ENCODE measurements at places on chromosomes 6 and 20.

GRCh38 chr6:2853769-2854395 lies 12.2 kb upstream of the SERPINB1 start:
- peak; percentile 77 for DNase-seq

DNA sequence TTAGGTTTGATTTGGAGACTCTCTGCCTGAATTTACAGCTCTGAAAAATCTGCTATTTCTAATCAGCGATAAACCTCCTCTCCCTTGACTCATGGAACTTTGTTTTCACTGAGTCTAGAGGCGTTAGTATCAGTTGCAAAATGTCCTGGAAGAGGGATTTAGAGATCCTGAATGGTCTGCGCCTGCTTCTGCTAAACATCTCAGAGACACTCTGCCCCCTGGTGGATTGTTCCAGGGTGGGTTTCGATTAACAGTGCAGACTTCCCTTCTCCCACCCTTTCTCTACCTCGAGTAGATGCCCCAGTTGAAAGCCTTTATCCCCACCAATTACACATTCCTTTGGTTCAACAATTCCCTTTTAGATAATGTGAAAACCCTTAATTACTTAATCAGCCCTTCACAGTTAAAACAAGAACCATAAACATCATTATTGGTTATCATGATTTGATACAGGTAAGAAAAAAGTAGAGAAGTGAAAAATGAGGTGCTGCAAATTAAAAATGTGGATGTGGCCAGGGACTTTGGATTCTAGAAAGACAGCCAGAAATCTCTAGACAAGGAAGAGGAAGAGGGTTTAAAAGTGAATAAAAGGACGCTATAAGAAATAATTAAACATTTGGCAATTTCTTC lies 5.5 kb downstream of the HTR1B start:
- peak; percentile 51 for DNase-seq

DNA sequence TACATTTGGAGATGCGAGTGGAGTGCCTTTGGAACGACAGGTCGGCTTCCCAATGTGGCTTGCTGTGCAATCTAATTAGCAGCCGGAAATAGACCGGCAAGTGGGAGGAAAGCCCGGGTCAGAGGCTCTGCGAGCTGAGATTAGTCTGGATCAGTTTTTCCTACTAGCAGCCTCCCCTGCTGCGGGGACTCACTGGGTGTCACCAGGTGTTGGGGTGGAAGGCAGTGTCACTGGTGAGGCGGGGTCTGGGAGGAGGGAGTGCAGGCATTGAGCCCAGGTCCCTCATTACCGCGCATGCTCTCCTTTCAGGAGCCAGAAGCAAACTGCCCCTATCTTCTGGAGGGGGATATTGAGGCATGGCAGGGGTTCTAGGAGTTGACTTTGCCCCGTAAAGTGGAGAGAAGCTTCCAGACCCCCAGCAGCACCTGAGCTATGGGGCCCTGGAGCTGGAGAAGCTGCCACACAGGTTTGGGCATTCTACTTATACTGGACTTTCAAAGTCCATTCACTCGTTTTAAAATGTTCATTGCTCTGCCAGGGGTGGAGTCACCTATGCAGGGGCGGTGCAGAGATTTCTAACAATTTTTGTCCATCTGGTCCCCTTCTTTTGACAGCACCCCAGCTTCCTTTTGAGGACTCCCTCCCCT lies 11.0 kb downstream of the SULF2 start:
- no peak for DNase-seq

DNA sequence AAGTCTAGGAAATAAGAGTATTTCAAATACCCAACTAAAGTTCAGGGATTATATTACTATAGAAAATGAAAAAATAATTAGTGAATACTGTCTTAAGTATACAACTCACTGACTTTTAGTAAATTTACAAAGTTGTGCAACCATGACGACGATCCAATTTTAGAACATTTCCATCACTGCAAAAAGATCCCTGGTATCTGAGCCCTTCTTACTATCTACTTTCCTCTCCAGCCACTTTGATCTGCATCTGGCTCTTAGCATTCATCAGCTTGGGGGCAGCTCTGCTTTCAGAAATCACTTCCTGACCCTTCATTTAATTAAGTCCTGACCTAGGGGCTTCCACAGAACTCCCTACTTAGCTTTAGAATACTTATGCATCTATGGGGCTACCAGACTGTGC lies 38.2 kb upstream of the RBL1 start:
- no peak for DNase-seq

- no peak for DNase-seq
Observed at GRCh38 chr6:46377209-46377608, 114.0 kb downstream of the RCAN2 start.

DNA sequence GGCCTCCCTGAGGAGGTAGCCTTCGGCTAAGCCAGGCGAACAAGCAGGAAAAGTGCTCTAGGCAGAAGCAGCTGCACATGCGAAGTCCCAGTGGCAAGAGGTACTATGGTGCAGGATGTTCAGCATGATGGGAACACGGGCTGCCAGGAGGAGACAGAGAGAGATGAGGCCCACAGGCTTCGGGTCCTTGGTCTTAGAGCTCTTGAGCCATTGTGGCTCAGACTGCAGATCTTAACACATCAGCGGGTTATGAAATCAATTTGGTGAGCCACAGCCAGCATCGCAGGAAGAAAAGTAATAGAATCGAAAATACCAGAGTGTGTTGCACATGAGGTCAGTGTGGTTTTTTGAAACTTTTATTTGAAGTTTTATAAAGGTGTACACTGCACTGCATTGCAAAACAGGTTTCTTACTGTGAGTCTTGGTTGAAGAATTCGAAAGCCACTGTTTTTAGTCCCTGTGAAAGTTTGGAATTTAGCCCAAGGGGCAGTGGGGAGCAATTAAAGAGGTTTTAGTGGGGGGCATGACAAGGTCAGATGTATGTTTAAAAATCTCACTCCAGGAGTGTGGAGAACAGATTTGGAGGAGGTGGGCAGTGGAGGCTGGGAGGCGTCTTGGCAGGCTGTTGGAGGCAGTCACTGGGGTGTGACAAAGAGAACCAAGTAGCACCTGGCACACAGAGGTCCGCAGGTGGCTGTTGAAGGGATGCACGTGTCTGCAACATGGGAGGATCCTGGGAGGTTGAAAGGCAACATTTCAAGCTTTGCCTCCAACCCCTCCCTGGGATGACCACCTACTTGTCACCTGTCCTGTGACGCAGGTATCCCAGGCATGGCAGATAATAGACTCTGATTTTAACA lies 69.3 kb downstream of the EYA2 start:
- DNase-seq = no peak

- DNase-seq = no peak
Observed at GRCh38 chr6:134603561-134603960, 285.6 kb upstream of the SGK1 start.

- no peak for DNase-seq
Observed at GRCh38 chr6:18413381-18413780, 26.2 kb downstream of the RNF144B start.

DNA sequence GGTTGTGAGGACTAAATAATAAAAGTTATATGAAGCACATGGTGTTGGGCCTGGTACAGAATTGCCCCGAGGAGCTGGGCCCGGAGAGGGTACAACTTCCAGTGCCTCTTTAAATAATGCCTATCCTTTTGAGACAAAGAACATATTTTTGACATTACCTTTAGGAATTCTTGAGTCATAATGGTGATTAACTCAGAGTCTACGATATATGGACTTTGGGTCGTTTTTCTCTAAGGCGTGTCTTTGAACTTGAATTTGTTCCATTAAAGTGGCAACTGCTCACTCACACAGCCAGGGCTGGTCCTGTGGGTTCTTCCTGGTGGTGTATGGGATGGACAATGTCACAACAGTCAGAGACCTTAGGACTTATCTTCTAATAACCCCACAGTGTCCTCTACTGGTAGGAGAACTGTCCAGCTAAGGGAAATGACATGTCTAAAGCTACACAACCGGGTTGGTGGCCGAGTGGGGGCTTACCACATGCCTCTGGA lies 106.5 kb downstream of the CDC5L start:
- DNase-seq = peak; percentile 13

GRCh38 chr20:56350842-56351241 lies 7.9 kb upstream of the FAM210B start:
- DNase-seq = no peak

GRCh38 chr20:31716351-31716750 lies 6.3 kb downstream of the BCL2L1 start:
- no peak for DNase-seq

- no peak for DNase-seq
Observed at GRCh38 chr6:54003316-54003715, 107.9 kb upstream of the MLIP start.

GRCh38 chr6:124949706-124950105 lies 12.5 kb upstream of the RNF217 start:
- DNase-seq = no peak

DNA sequence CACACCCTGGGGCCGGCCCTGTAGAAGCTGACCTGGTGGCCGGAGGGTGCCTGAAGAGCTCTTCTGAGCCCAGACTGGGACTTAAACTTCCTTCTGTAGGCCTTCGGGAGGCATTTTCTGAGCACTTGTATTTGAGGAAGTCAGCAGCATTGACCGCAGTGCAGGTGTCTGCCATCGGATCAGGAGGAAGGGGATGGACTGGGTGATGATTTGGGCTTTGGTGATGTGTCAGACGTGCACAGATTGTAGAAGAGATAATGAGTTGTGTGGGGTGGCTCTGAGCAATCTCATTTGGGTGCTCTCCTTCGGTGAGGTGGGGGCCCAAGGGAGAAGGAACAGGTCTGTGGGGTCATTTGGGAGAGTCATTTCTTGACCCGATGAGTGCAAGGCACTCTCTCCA lies 150.9 kb downstream of the ARID1B start:
- no peak for DNase-seq

- no peak for DNase-seq
Observed at GRCh38 chr20:17287503-17287902, 60.7 kb downstream of the PCSK2 start.

DNA sequence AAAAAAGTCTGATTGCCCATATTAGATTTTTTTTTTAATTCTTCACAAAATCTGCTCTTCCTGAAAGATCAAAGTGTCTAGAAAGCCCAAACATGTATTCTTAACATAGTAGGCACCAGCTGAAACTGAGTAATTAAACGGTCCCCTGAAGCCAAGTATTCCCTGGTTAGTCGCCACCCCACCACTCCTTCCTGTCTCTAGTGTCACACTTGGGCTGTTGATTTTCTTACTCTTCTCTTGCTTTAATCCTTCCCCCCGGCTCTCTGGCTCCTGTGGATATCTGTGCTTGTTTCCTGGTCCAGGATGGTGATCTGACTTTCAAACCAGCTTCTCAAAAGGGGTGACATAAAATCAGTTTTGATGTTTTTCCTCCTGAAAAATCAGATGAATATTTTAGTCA lies 162.9 kb downstream of the QKI start:
- DNase-seq = no peak

DNA sequence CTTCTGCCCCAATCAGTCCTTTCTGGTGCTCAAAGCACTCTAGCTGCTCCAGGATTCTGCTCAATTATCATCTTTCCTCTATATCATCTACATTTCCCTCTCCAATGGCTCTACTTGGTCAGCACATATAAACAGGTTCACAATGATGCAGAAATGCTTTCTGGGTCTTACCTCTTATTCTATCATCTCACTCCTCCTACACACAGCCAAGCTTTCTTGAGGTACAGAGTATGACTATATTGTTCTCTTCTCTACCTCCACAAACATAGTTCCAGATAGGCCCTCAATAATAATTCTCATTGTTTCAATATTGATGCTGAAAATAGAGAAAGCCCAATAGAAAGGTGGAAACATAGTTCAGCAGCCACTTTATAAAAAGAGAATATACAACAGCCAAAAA lies 48.2 kb downstream of the HIVEP2 start:
- no peak for DNase-seq

GRCh38 chr6:165497472-165497871 lies 165.6 kb downstream of the PDE10A start:
- DNase-seq = no peak

GRCh38 chr6:1945235-1945832 lies 300.1 kb downstream of the GMDS start:
- no peak for DNase-seq

DNA sequence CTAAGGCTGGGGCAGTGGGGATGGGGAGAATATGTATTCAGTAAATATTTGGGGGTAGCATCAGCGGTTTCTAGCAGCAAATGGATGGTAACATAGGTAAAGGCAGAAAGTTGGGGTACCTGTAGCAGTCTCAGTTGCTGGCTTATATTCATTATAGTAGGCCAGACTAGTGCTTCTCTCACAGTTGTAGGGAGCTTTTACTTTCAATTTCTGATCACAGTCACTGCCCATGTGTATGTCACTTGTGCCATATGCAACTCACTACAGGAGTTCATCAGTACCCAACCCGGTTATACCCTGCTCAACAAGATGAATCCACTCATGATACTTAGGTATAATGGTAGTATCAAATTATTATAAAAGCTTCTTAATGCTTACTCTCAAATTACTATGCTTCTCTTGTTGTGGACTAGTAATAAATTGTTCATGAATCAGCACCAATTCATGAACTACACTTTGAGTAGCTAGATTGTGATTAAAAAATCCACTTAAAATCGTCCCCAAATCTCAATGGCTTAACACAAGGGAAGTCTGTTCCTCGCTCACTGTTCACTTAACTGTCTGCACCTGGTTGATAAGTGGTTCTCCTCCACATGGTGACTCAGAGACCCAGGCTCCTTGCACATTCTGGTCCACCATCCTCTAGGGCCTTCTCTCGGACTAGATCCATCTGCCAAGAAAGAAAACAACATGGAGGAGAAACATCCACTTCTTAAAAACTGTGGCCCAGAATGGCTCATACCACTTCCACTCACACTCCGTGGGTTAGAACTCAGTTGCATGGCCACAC lies 31.3 kb upstream of the MYLIP start:
- no peak for DNase-seq
